ENCODE measurements at places on chromosomes 13 and 19.
A peak's percentile ranks its signal among the peaks of the same experiment; 100 is the strongest.

GRCh38 chr19:5719961-5720790 lies at the start of the genes CATSPERD and LONP1:
CATSPERD (plus strand) TSS chr19:5720637; CDS start chr19:5720738, 101 bp downstream.
LONP1 (minus strand) TSS chr19:5720146; CDS start chr19:5720132, 14 bp downstream.
- peak; percentile 98 for DNase-seq

DNA sequence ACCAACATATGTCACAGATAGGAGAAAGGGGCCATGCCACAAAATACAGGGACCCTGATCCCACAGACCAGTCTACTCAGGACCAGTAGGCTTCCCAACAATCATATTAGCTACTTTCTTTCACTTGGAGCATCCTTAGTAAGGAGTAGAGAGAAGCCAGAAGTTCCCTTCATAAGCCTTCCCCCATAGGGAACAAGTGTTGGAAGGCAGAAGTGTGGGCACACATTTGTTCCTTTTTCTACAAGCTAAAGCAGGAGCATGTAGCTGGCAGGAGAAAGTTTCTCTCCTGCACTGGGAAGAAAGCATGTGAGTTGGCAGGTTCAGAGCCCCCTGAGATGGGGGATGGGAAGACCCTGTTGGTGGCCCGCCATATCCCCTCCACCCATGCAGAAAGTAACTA lies 165.4 kb downstream of the KCTD12 start:
- DNase-seq, result no peak

GRCh38 chr19:16076958-16077611 lies 790 bp downstream of the TPM4 start:
- peak; percentile 27 for DNase-seq

DNA sequence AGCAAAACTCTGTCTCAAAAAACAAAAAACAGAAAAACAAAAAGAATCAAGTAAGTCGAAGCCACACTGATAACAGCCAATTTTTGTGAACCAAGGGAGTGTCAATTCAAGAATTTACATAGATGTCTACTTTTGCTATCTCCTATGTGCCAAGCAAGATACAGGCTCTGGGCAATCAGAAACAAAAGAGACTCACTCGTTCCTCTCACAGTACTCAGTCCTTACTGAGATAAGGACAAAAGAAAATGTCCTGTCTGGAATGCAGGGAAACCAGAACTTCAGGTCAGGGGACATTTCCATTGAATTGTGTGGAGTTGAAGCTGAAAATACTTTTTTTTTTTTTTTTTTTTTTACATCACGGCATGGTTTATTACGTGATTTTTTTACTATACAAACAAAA lies 53.0 kb downstream of the NLRP12 start:
- DNase-seq, result no peak

- DNase-seq, result no peak
Measured at GRCh38 chr13:98525456-98526181, 51.3 kb downstream of the STK24 start.

DNA sequence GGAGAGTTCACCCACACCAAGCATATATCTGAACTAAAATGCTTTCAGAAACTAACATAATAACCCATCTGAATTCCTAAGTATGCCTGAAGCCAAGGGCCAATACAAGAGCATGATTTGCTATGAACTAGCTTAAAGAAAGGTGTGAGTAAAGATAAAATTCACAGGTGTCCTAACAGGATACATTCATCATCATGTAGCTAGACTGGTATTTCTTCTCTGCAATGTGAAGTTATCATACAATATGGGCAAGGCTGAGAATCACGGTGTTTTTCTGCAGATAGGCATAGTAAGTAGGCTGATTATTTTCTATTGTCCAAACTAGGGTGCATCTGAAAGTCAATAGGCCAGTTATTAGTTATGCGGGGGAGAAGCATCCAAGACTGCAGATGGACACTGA lies 63.1 kb downstream of the STK24 start:
- DNase-seq, result no peak

GRCh38 chr13:52356327-52356726 lies 49.6 kb downstream of the THSD1 start:
- no peak for DNase-seq

DNA sequence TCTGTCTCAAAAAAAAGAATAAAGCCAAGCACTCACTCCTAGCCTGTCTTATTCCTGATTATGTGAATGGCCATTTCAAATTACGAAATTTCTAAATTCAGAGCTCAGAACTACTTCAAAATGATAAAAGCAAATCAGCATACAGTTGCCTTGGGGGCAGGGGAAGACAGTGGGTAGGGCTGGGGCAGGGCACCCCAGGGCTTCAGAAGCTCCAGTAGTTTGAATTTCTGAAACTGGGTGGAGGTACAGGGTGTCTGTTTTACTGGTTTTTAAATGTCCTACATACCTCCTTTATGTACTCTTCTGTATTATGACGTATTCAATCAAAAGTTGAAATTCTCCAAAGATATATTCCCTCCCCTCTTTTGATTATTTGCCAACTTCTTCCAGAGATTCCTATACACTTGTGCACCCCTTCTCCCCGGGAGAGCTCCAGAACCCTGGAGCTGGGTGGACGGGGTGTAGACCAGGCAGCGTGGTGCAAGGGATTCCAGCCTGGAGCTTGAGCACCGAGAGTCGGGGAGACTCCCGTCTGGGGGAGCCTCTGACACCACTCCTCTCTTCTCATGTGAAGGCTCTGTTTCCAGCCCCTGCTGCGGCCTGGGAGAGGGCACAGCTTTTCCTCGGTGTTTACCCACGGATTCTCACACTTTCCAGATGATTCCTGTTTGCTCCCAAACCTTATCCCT lies 84.7 kb upstream of the GPR183 start:
- DNase-seq, result no peak

DNA sequence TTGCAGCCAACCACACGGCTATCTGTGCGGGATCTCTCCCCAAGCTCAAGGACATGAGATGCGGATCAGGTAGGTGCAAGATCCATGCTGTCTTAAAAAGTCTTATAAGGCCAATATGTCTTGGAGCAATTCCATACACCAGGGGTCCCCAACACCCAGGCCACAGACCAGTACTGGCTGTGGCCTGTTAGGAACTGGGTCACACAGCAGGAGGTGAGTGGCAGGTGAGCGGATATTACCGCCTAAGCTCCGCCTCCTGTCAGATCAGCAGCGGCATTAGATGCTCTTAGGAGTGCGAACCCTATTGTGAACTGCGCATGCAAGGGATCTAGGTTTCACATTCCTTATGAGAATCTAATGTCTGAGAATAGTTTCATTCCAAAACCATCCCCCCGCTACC lies 68.8 kb upstream of the ZNF599 start:
- no peak for DNase-seq

- DNase-seq, result peak; percentile 75
Measured at GRCh38 chr19:14363183-14364097, 17.8 kb upstream of the ADGRE5 start.

DNA sequence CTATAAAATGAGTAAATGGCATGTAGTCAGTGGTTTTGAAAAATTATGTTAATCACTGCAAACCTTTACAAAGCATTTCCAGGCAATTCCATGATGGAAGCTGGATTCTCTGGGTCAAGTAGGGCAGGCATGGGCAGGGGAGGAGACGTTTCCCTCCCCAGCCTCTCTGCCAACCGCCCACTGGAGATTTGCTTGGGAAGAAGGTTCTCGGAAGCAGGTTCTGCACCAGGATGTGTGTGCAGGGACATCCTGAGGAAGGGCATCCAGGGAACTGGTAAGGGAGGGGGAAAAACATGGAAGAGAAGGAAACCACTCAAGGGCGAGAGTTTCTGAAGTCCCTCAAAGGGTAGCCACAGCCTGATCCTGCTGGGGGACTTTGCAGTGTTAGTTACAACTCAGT lies 469.1 kb downstream of the TSHZ3 start:
- no peak for DNase-seq

- no peak for DNase-seq
Measured at GRCh38 chr19:49064768-49065611, at the start of gene NTF4. NTF4 (minus strand) TSS chr19:49064818; CDS start chr19:49061997, 2,821 bp downstream.

- no peak for DNase-seq
Measured at GRCh38 chr19:32924200-32924599, 47.6 kb downstream of the CEP89 start.

DNA sequence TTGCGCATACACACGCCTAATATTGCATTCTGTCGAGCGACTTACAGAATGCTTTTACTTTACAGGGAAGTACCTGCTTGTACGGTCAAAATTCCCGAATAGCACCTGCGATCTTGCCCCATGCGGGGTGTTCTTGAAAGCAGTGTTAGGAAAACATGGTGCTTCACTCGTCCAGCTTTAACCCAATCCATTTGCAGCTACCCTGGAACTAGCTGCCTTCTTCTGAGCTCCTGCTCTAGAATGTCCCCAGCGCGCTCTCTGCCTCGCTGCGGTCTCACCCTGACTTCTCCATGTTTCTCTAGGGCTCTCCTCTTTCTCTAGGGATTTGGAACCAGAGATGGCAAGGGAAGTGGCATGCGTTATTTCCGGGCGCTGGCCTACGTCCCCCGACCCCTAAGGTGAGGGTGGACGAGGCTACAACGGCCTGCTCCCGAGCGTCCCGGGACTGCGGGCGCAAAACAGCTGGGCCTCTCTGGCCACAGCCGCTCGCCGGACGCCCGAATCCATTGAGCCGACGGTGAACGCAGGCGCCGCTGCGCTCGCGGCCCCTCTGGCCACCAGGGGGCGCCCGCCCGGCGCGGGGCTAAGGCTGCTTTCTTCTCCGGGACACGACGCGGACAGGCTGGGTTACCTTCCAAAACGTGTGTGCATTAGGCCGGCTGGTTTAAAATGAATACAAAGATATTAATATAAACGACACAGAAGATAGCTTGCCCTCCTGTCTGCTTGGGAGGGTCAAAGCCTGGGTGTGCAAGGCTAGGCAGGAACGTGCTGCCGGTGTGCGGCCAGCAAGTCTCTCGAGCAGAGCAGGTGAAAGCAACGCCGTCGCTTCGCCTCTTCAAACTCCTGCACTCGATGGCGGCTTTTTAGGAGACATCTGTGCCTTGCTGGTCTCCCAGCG lies 1.8 kb upstream of the SPRY2 start:
- DNase-seq, result peak; percentile 86

GRCh38 chr13:70408865-70409264 lies 300.6 kb upstream of the KLHL1 start:
- no peak for DNase-seq

- peak; percentile 74 for DNase-seq
Measured at GRCh38 chr19:33134571-33135041, 2.7 kb downstream of the WDR88 start.

GRCh38 chr19:49741210-49741844 lies 21.8 kb downstream of the TSKS start:
- DNase-seq, result no peak

GRCh38 chr13:46543287-46543686 lies 9.7 kb upstream of the LRCH1 start:
- no peak for DNase-seq

- DNase-seq, result no peak
Measured at GRCh38 chr19:42521346-42522030, 6.8 kb downstream of the CEACAM1 start.

DNA sequence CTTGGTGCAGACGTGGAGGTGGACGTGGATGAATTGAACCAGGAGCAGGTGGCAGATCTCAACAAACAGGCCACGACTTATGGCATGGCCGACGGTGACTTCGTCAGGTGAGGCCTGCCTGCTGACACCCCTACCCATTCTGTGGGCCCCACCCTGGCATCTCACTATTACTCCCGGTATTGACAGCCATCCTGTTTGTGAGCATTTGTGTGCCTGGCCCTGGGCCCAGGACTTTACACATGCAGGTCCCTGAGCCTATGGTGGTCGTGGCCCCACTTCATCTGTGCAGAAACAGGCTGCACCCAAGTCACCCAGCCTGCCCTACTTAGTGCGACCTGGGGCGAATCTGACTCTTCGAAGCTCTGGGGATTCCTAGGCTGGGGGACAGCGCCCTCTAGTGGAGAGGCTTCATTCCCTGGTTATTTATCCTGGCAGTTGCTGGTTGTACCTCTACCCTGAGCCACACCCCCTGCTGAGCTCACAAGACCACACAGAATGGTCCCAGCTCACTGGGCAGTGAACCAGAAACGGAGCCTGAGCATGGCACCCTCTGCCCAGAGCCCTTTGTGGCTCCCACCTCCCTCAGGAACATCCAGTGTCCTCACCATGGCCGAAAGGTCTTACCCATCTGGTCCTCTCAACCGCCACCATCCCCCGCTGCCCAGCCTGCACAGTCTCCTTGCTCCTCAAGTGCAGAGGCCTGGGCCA lies 16.9 kb downstream of the ZNF296 start:
- peak; percentile 76 for DNase-seq

GRCh38 chr13:50651922-50652321 lies 191.6 kb downstream of the DLEU7 start:
- no peak for DNase-seq

Measured in activated T-cell treated with anti-CD3 and anti-CD28 coated beads, Interleukin-2, amount 50 U/mL, for 72 hours (primary cell).